ENCODE measurements at places on chromosomes 2 and 18.

DNA sequence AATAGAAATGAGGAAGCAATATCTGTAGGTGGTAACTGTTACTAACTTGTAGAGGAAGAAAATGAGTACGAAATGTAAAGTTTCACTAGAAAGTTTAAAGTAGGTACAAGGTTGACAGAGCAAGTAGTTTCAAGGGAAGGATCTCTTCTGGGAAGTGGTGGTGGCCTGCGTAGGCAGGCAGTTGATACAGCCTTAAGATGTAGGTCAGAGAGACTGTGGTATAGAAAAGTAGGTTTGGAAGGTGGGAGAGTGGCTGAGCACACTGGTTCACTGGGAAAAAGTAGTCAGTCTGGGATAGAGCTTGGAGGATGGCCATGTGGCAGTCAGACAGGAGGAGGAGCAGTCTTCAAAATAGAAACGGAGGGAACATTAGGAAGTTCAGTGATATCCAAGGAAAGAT, 23.5 kb downstream of the KDM3A start:
- DNase-seq, result no peak

DNA sequence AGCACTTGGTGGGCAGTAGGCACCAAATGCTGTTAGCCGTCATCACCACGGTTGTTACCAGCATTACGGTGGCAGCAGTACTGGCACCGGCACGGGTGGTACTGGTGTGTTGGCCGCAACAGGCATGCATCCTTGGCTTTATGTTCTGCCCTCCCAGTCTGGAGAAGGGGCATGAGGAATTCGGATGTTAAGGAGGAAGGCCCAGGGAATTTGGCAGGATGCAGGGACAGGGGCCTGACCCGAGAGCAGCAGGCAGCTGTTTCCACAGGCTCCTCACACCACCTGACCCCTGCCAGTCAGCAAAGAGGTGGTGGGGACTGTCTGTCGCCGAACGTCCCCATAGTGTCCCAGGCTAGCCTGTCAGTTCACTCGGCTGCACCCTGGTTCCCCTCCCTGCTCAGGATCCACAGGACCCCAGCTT, 79.0 kb downstream of the EDAR start:
- no peak for DNase-seq

- no peak for DNase-seq
Observed at GRCh38 chr2:156430236-156430979, 5.8 kb upstream of the GPD2 start.

- DNase-seq, result no peak
Observed at GRCh38 chr2:217551252-217551899, 451.4 kb downstream of the TNS1 start.

- DNase-seq, result no peak
Observed at GRCh38 chr2:194380011-194380410, 1277.0 kb upstream of the SLC39A10 start.

DNA sequence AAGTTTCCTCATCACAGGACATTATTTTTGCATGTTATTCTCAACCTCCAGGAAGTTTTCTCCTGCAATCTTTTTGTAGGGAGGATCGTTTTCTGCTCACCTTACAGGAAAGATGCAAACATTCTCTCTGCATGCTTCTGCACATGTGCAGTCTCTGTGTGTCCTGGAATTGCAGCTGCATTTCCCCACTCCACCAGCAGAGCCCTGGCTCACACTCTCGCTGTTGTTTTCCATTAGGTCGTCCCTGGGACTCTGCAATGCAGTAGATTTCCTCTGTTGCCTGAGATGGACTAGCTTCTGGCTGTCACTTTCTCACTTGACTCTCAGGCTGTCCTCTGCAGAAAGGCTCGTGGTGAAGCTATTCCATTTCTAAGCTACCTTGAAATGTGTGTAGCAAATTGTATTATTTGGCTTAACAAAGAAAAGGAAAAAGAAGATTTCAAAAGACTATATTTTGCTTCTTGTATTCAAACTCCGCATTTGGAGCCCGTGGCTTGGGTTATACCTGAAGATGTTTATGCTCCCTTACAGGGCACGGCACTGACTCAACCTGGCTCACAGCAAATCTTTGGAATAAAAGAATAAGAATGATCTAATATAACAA, 346.7 kb downstream of the RAD51AP2 start:
- DNase-seq, result no peak

DNA sequence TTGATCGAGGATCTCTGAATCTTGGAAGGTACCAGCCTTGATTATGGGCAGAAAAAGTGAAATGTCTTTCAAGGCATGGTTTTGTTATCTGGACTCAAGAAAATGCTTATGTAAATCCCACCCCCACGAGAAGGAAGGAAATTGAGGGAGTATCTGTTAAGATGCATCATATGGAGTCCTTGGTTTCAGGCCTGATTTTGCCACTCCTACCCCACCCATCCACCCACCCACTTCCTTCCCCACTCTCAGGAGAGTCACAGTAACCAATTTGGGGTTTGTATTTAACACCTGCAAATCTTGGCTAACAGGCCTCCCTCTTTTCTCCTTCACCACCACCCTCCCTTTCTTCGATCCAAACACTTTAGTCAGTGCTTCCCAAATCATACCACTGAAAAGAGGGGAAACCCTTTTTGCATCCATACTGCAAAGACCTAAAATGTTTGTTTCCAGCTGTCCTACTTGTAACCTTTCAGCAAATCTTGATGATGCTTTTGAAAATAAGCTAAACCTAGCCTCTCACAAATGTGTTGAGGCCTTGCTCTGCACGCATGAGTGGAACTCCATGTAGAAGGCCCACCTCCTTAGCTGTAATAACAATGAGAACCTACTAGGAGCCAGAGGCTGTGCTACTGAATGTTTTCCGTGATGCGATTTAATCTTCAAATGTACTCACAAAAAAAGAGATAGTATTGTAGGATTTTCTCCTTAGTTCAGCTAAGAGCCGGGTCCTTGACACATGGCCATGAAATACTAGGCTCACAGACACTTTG, 34.8 kb downstream of the POU3F3 start:
- DNase-seq, result no peak

GRCh38 chr2:229779650-229780049, 65.3 kb upstream of the DNER start:
- no peak for DNase-seq

GRCh38 chr2:224584111-224584784, 915 bp downstream of the CUL3 start:
- no peak for DNase-seq

DNA sequence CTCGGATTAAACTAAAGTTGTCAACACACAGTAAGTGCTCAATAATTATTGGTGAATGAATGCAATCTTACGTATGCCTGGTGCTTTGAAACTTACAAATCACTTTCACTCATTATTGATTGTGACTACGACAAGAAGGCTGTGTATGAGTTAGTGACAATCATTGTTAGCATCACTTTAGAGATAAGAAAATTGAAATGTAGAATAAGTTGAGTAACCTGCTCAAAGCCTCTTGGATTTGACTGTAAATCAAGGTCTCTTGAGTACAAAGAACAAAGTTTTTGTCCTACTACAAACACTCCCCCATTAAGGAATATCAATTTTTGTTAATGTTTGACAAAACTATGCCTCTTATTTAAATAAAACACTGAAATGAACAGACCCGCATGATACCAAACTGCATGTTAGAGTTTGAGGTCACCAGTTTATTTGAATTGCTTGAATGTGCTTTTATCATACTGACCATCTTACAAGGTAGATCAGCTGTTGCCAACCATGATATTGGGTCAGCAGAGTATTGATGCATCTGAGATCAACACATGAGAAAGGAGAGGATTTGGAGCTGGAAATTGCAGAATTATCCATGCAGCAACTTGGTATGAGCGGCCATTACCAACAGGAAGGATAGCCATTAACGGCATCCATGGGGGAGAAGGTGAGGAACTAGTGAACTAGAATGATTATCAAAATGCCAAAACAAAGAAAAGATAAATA, 142.1 kb downstream of the IRS1 start:
- no peak for DNase-seq

DNA sequence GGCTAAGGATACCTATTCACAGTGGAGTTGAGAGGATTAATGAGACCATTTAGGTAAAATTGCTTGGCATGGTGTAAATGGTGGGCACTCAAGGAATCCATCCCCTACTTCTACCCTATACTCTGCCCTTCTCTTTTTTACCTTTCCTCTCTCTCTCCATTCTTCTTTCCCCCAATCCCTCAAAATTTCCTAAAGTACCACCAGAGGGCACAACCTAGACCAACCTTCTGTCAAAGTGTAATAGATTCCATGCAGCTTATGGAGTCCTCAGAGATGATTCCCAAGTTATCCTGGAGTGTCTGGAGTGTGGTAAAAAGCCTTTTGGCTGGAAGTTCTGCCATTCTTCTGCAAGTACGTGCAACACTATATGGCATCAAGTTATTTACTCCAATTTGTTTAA, 33.0 kb upstream of the CCDC195 start:
- no peak for DNase-seq

Data from stimulated activated CD4-positive, alpha-beta T cell treated with anti-CD3 and anti-CD28 coated beads, Interleukin-2, amount 100 ng/mL, for 48 hours (primary cell).